ENCODE measurements at places on chromosomes 1 and 21.

- no peak for DNase-seq
Measured at GRCh38 chr1:223423641-223424233, 30.5 kb downstream of the CCDC185 start.

DNA sequence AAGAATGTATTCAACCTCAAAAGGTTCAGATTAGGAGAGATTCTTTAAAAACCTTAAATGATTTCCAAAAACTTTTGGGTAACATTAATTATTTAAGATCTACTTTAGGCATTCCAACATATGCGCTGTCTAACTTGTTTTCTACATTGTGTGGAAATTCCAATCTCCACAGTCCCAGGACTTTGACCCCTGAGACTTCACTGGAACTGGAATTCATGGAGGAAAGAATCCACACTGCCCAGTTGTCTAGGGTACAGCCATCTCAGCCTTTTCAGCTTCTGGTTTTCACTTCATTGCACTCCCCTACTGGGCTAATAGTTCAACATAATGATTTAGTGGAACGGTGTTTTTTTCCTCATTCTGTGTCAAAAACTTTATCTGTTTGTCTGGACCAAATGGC, 161.5 kb downstream of the IER5 start:
- DNase-seq: no peak

DNA sequence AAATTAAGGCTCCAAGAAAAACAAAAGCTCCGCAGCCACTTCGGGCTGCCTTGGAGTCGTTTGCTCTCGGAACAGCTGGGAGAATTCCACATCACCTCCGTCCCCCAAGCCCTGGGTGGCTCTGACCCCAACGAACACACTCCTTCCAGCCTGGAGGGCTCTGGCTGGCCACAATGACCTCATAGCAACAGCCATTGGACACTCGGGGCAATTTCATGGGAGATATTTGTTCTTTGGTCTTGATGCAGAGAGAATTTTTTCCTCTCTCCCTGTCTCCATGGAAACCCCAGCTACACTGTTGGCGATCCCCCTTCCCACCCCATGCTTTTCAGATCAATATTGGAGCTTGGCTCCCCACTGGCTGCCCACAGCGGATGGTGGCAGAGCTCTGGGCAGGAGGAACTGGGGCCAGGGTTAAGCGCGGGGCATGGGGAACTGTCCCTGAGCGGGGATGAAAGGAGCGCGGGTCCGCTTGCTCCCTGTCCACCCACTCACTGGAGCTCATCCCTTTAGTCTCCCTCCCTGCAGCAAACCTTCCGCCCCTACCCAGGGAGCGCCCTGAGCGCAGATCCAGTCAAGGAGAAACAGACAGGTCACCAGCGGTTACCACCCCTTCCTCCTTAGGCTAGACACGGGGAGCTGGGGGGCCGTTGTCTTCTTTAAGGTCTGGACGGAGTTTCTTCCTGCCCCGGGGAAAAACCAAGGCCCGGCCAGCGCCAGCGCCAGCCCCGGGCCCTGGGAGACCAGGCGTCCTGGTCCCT, 1.2 kb downstream of the WNT4 start:
- DNase-seq: peak; percentile 35

- peak; percentile 71 for DNase-seq
Measured at GRCh38 chr1:47709872-47710231, 272.0 kb downstream of the FOXD2 start.

DNA sequence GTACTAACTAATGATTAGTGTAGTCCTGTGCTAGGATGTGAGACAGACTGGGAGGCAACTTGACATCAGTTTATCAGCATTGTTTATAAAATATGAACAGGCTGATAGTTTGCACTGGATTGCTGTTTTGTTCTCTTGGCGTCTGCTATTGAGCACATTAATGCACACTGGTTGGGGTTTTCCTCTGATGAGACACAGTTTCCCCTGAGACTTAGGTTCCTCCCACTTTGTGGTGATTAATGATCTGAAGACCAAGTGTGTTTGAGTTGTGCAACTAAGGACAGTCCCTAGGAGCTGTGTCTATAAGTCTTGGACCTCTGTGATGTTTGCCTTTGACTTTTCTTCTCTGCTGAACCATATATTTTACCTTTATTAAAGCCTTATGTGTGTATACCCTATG, 1015.4 kb downstream of the AMY1C start:
- no peak for DNase-seq

GRCh38 chr1:201828217-201828819, 639 bp upstream of the IPO9 start:
- DNase-seq: no peak

- DNase-seq: no peak
Measured at GRCh38 chr1:116769561-116769977, 15.3 kb downstream of the CD2 start.

GRCh38 chr21:42552407-42553336, 39.0 kb downstream of the SLC37A1 start:
- DNase-seq: no peak
